ENCODE measurements at places on chromosomes 7 and 10. TPM values are rescaled to one million over a fixed set of nuclear protein-coding genes. Genes with fewer than 3 reads are reported as not detected.

The PNLIP gene
- total RNA-seq: not detected

The CCDC172 gene
- total RNA-seq: not detected

The PTF1A gene
- not detected for total RNA-seq

The EXOC6 gene
- total RNA-seq: 19.9 TPM

The RFC2 gene
- total RNA-seq: 8.8 TPM

The GAD2 gene
- not detected for total RNA-seq

The ACSL5 gene
- total RNA-seq: 1.7 TPM

The DYNC1I1 gene
- 0.83 TPM for total RNA-seq

The NAT16 gene
- not detected for total RNA-seq

The KCP gene
- 0.14 TPM for total RNA-seq

The KLF14 gene
- total RNA-seq: not detected

The GARIN1A gene
- total RNA-seq: 0.43 TPM

The ADCY1 gene
- total RNA-seq: 0.28 TPM

The TMEM236 gene
- total RNA-seq: under 0.01 TPM

The FAM25G gene
- total RNA-seq: not detected

The DIP2C gene
- total RNA-seq: 8.4 TPM

The SCIN gene
- 0.43 TPM for total RNA-seq

The PAX4 gene
- not detected for total RNA-seq

The PTPRE gene
- 1.2 TPM for total RNA-seq

The TRIL gene
- total RNA-seq: 1.3 TPM

All from smooth muscle cell of bladder (primary cell).